ENCODE measurements at places on chromosomes 7 and 10. TPM values are rescaled to one million over a fixed set of nuclear protein-coding genes. Genes with fewer than 3 reads are reported as not detected.
A peak's percentile ranks its signal among the peaks of the same experiment; 100 is the strongest.

DNA sequence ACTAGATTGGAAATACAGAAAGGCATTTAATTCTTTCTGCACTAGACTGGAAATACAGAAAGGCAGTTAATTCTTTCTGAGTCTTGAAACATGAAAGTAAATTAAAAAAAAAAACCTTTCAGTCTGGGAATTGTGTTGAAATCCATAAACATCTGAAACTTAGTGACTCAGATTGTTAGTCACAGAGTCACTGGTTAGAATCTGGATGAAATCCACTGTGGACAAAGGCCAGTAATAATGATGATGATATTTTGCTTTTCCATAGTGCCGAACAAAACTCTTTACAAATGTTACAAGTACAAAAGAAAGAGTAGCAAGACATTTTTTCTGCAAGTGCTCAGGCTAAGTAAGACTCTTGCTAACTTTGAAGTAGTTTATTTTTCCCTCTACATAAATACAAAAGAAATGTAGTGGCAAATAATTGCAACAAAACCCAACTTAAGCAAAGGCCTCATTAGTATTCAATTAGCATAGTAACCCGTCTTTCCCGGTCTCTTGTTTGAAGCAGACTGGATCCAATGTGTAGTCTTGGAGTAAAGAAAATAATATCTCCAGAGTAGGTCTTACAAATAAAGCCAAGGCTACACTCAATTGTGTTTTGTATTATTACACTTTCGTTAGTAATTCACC, 5.8 kb upstream of the PRTFDC1 start:
- no peaks in the 10 kb centered on the region for H3K27me3 ChIP-seq
- no peak overlapping the region for H3K27ac ChIP-seq
- H3K4me3 ChIP-seq = no peak overlapping the region
- no peaks in the 10 kb centered on the region for H3K36me3 ChIP-seq
- peaks cover 2% of the 10 kb centered on the region for H3K4me1 ChIP-seq

ZNF365 gene
- 2.0 TPM for total RNA-seq

- DNase-seq = no peak
- no peaks in the 10 kb centered on the region for H3K36me3 ChIP-seq
- H3K4me3 ChIP-seq = no peak overlapping the region
- H3K27me3 ChIP-seq = no peaks in the 10 kb centered on the region
- no peak overlapping the region for H3K27ac ChIP-seq
Measured at GRCh38 chr10:77872947-77873535, 53.5 kb downstream of the DLG5 start.

DNA sequence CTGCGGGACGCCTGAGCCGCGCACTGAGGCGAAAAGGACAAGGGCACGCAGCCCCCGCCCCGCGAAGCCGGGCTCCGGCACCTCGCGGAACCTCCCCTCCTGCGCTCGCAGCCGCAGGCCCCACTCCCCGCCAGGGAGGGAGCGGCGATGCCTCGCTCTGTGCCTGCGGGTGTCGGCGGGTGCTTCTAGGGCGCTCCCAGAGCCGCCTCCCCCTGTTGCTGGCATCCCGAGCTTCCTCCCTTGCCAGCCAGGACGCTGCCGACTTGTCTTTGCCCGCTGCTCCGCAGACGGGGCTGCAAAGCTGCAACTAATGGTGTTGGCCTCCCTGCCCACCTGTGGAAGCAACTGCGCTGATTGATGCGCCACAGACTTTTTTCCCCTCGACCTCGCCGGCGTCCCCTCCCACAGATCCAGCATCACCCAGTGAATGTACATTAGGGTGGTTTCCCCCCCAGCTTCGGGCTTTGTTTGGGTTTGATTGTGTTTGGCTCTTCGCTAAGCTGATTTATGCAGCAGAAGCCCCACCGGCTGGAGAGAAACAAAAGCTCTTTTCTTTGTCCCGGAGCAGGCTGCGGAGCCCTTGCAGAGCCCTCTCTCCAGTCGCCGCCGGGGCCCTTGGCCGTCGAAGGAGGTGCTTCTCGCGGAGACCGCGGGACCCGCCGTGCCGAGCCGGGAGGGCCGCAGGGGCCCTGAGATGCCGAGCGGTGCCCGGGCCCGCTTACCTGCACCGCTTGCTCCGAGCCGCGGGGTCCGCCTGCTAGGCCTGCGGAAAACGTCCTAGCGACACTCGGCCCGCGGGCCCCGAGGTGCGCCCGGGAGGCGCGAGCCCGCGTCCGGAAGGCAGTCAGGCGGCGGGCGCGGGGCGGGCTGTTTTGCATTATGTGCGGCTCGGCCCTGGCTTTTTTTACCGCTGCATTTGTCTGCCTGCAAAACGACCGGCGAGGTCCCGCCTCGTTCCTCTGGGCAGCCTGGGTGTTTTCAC, 519 bp downstream of the ITGB8 start:
- DNase-seq = no peak
- H3K27me3 ChIP-seq = peaks cover 23% of the 10 kb centered on the region
- no peak overlapping the region for H3K27ac ChIP-seq
- H3K4me1 ChIP-seq = peaks cover 24% of the 10 kb centered on the region
- H3K4me3 ChIP-seq = peak overlapping the region; percentile 46

DNA sequence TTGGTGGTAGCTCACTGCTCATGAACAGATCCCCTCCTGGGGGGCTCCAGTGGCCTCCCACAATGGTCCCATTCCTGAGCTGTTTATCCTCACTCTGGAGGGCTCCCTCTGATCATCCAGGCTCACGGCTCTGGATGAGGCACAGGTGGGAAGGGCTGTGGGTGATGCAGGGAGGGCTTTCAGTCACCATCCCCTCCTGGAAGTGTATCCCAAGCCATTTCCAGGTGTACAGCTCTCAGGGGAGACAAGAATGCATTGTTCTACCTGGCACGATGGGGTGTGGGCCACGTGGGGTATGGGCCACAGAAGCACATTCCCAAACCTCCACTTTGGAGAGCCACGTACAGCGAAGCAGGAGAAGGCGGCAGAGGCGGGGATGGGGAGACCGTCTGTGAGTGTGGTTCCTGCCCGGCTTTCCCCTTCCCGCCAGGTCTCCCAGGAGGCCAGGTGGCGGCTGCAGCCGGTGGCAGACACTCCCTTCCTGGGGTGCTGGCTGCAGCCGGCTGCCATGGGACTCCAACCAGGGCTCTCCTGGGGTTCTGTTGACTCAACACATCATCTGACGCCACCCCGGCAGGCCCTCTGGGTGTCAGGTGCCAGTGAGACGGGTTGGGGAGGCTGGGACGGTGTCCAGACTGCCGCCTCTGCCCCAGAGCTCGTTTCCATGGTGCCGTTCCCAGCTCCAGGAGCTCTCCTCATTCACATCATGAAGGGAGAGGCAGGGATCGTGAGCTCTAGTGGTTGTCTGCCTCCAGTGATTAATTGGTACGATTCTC, 169.7 kb upstream of the RHEB start:
- peaks cover 2% of the 10 kb centered on the region for H3K36me3 ChIP-seq
- no peak overlapping the region for H3K27ac ChIP-seq
- no peak for DNase-seq
- H3K4me3 ChIP-seq = no peak overlapping the region
- H3K4me1 ChIP-seq = peaks cover under 1% of the 10 kb centered on the region

- no peaks in the 10 kb centered on the region for H3K27me3 ChIP-seq
- no peaks in the 10 kb centered on the region for H3K4me1 ChIP-seq
- no peak overlapping the region for H3K4me3 ChIP-seq
- no peak overlapping the region for H3K27ac ChIP-seq
- H3K36me3 ChIP-seq = peaks cover 96% of the 10 kb centered on the region
Measured at GRCh38 chr10:101797403-101798059, 14.3 kb upstream of the NPM3 start.

DNA sequence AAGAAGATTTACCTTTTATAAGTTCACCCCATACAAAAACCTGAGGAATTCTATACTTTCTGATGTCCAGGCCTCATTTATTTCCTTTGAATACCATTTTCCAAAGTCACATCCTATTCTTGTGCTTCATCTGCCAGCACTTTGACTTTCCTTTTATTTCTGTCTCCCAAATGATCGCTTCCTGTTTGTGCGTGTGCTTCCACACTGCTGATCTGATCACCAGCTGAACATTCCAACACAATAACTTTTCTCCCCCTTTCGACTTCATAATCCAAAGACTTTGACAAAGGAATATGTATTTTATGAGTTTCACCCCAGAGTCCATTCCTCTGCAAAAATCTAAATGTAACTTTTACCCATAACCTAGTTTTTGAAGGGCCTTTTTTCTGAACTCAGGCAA, 3.1 kb downstream of the ELAPOR2 start:
- no peak overlapping the region for H3K4me3 ChIP-seq
- H3K4me1 ChIP-seq = peaks cover 12% of the 10 kb centered on the region
- DNase-seq = no peak
- peaks cover 3% of the 10 kb centered on the region for H3K27me3 ChIP-seq
- no peak overlapping the region for H3K27ac ChIP-seq
- no peaks in the 10 kb centered on the region for H3K36me3 ChIP-seq

GRCh38 chr10:130111852-130112180, 1.2 kb upstream of the C10orf143 start:
- H3K27ac ChIP-seq = peak overlapping the region; percentile 91
- peaks cover 36% of the 10 kb centered on the region for H3K4me1 ChIP-seq
- peak overlapping the region; percentile 70 for H3K4me3 ChIP-seq
- H3K27me3 ChIP-seq = no peaks in the 10 kb centered on the region
- peak; percentile 19 for DNase-seq
- no peaks in the 10 kb centered on the region for H3K36me3 ChIP-seq

- H3K4me3 ChIP-seq = no peak overlapping the region
- H3K27ac ChIP-seq = no peak overlapping the region
Measured at GRCh38 chr10:85671530-85671929, 695.1 kb downstream of the GRID1 start.

- H3K36me3 ChIP-seq = no peaks in the 10 kb centered on the region
- no peak for DNase-seq
- H3K27ac ChIP-seq = no peak overlapping the region
- no peaks in the 10 kb centered on the region for H3K4me1 ChIP-seq
- H3K27me3 ChIP-seq = no peaks in the 10 kb centered on the region
Measured at GRCh38 chr10:133179651-133180050, 19.6 kb downstream of the KNDC1 start.

DNA sequence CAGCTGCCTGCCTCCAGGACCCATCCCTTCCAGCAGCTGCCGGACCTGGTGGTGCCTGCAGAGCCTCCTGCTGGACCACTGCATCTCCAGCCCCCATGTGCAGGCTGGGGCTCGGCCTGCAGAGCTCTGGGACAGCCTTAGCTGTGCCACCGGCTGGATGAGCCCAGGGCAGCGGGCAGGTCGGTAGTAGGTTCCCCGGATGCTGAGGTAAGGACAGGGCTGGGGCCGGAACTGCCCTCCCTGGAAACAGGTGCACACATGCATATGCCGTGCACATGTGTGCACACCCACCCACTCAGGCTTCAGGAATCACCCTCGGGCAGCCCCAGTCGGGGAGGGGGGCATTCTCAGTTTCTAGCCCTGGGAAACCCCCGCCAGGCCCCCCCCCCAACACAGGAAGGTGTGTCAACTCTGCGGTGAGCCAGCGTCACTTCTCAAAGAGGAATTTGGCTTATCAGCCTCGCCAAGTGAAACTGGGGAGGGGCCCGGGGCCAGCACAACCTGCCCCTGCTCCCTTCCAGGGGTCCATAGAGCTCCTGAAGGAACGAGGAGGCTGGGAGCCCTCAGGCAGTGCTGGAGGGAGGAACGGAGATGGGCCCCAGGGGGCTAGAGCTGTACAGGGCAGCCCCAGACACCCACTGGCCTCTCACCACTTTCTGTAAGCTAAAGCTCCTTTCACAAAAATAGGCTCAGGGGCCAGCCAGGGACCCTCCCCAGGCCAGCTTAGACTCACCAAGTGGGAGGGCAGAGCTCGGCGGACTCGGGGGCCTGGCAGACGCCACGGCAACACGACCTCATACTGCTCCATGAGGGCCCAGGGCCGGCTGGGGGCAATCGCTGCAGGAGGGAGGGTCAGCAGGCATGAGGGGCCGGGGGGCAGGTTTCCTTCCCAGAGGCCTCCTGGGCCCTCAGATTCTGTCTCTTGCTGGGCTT, 1.7 kb downstream of the ADAM8 start:
- peak overlapping the region; percentile 91 for H3K4me3 ChIP-seq
- H3K4me1 ChIP-seq = peaks cover 64% of the 10 kb centered on the region

DNA sequence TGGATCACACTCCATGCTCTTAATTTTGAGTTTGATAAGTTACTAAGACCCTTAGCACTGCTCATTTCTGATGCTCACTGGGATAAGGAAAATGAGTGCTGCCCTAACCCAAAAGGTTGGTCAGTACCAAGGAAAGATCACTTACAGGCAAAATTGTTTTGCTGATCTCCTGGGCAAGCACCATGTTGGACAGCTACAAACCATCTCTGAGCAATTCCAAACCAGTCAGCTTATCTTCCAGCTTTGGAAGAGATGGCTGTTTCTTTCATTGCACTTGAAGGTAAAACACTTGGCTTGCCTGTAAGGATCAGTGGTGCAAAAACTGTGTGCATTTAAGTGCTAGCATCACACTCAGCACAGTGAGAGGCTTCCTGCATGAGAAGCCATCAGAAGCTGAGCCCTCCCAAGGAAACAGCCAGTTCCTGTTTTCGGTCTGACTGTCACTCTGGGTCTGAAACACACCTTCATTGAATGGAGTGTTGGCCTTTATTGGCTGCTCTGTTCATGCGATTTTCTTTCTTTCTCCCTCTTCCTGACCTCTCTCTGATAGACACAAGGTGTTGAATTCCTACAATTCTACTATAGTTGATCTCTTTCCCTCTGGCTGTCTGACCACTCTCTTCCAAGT, 126.4 kb upstream of the GHITM start:
- no peak for DNase-seq
- peaks cover 10% of the 10 kb centered on the region for H3K27me3 ChIP-seq
- H3K4me1 ChIP-seq = no peaks in the 10 kb centered on the region
- H3K4me3 ChIP-seq = no peak overlapping the region
- no peaks in the 10 kb centered on the region for H3K36me3 ChIP-seq

GRCh38 chr7:9231630-9232121, 798.3 kb downstream of the NXPH1 start:
- no peaks in the 10 kb centered on the region for H3K4me1 ChIP-seq
- H3K4me3 ChIP-seq = no peak overlapping the region
- DNase-seq = no peak
- H3K27me3 ChIP-seq = no peaks in the 10 kb centered on the region
- no peaks in the 10 kb centered on the region for H3K36me3 ChIP-seq

ACTL6B gene
- not detected for total RNA-seq

DNA sequence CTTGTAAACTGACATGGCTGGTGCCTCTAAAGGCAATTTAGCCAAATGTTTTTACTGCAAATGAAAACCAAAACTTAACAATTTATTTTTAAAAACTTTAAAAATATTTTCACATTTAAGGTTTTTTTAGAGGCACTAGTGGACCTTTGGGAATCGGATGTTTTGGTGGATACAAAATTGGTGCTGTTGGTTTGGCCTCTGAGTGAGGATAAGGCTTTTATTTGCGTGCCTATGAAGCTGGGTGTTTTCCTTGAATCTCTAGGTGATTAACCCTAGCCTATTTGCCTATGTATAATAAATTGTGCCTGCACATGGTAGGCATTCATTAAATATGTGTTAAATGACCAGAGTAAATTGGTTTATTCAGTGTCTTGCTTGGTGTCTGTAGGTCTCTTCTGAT, 2.9 kb upstream of the SGCE start:
- H3K4me3 ChIP-seq = no peak overlapping the region
- peaks cover 29% of the 10 kb centered on the region for H3K4me1 ChIP-seq
- no peaks in the 10 kb centered on the region for H3K36me3 ChIP-seq
- peaks cover 15% of the 10 kb centered on the region for H3K27me3 ChIP-seq

- DNase-seq = no peak
- peak overlapping the region; percentile 13 for H3K4me3 ChIP-seq
- peaks cover 4% of the 10 kb centered on the region for H3K36me3 ChIP-seq
- H3K27ac ChIP-seq = peak overlapping the region; percentile 59
Measured at GRCh38 chr7:7569615-7570014, 2.9 kb downstream of the MIOS start.

- H3K4me1 ChIP-seq = no peaks in the 10 kb centered on the region
- no peak overlapping the region for H3K4me3 ChIP-seq
- no peaks in the 10 kb centered on the region for H3K27me3 ChIP-seq
- DNase-seq = peak; percentile 44
- no peaks in the 10 kb centered on the region for H3K36me3 ChIP-seq
- no peak overlapping the region for H3K27ac ChIP-seq
Measured at GRCh38 chr10:69644658-69645295, 14.7 kb downstream of the FAM241B start.

TLL2 gene
- not detected for total RNA-seq

FKBP6 gene
- not detected for total RNA-seq
